ENCODE measurements at places on chromosomes 5 and 9. TPM values are rescaled to one million over a fixed set of nuclear protein-coding genes. Genes with fewer than 3 reads are reported as not detected.

GRCh38 chr5:5179079-5179478 is 38.9 kb downstream of the ADAMTS16 start:
- no peaks in the 10 kb centered on the region for H3K4me1 ChIP-seq
- no peak for DNase-seq
- H3K27me3 ChIP-seq, result no peaks in the 10 kb centered on the region
- H3K27ac ChIP-seq, result no peak overlapping the region
- no peak overlapping the region for H3K4me3 ChIP-seq

DNA sequence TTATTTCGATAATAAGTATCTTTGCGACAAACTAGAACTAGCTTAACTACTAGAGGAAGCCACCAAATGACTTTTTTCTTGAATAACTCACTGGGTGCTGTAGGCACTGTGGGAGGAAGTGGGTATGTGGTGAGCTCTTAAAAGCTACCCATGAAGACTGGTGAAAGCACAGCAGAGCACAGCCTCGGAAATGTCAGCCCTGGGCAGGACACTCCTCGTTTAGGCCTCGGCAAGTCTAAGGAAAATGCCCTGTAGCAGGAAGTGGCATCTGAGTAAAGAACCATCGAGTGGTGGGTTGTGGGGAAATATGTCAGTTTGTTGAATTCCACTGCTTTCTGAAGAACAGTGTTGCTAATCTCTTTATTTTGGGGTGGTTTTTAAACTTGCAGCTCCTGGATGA is 44.0 kb upstream of the NCS1 start:
- no peaks in the 10 kb centered on the region for H3K4me1 ChIP-seq
- no peaks in the 10 kb centered on the region for H3K27me3 ChIP-seq
- no peak for DNase-seq
- H3K27ac ChIP-seq, result peak overlapping the region; percentile 68

The DNAJC18 gene
- total RNA-seq, result 10.7 TPM

- H3K27me3 ChIP-seq, result peaks cover 1% of the 10 kb centered on the region
- no peak overlapping the region for H3K4me3 ChIP-seq
- H3K36me3 ChIP-seq, result no peaks in the 10 kb centered on the region
- no peak for DNase-seq
These were observed 6.4 kb downstream of the SOWAHA start for GRCh38 chr5:132819468-132819867.

The TEK gene
- total RNA-seq, result 7.5 TPM

DNA sequence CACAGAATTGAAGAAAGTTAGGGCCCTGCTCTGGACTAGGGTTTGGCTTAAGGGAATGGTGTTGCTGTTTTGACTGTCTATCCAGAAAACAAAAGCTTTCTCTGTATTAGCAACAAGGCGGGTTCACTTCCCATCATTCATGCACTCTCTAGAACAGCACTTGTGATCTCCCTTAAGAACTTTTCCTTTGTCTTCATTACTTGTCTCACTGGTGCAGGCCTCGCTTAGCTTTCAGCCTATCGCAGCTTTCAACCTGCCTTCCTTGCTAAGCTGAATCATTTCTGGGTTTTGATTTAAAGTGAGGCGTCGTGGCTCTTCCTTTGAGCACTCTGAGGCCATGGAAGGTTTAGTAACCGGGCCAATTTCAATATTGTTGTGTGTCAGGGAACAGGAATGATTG is 35.2 kb upstream of the LPCAT1 start:
- H3K27me3 ChIP-seq, result no peaks in the 10 kb centered on the region
- no peak for DNase-seq
- no peak overlapping the region for H3K4me3 ChIP-seq
- no peaks in the 10 kb centered on the region for H3K36me3 ChIP-seq
- no peak overlapping the region for H3K27ac ChIP-seq
- no peaks in the 10 kb centered on the region for H3K4me1 ChIP-seq

The SPINK9 gene
- not detected for total RNA-seq

DNA sequence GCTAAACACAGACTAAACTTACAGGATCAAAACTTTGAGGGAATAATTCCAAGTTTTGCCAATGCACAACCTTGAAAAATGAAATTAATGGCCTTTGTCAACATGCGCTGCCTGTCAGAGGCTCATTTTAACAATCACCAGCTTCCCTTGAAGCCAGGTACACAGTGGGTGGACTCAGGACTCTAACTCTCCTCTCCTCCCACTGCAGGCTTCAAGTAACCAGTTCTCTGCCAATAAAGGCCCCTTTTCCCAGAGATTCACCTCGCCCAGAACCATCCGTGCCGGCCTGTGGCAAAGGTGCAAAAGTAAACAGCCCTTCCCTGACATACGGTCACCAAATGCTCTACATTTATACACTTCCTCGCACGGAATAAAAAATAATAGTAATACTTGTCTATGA is 18.4 kb upstream of the FBP2 start:
- H3K4me3 ChIP-seq, result no peak overlapping the region
- no peaks in the 10 kb centered on the region for H3K36me3 ChIP-seq
- H3K4me1 ChIP-seq, result no peaks in the 10 kb centered on the region
- no peak for DNase-seq
- H3K27me3 ChIP-seq, result no peaks in the 10 kb centered on the region
- H3K27ac ChIP-seq, result no peak overlapping the region

GRCh38 chr9:89690334-89690912 is 85.6 kb downstream of the GADD45G start:
- no peaks in the 10 kb centered on the region for H3K27me3 ChIP-seq
- no peak overlapping the region for H3K27ac ChIP-seq
- H3K36me3 ChIP-seq, result no peaks in the 10 kb centered on the region
- no peak for DNase-seq
- H3K4me1 ChIP-seq, result peaks cover 2% of the 10 kb centered on the region

The OR1L8 gene
- not detected for total RNA-seq

DNA sequence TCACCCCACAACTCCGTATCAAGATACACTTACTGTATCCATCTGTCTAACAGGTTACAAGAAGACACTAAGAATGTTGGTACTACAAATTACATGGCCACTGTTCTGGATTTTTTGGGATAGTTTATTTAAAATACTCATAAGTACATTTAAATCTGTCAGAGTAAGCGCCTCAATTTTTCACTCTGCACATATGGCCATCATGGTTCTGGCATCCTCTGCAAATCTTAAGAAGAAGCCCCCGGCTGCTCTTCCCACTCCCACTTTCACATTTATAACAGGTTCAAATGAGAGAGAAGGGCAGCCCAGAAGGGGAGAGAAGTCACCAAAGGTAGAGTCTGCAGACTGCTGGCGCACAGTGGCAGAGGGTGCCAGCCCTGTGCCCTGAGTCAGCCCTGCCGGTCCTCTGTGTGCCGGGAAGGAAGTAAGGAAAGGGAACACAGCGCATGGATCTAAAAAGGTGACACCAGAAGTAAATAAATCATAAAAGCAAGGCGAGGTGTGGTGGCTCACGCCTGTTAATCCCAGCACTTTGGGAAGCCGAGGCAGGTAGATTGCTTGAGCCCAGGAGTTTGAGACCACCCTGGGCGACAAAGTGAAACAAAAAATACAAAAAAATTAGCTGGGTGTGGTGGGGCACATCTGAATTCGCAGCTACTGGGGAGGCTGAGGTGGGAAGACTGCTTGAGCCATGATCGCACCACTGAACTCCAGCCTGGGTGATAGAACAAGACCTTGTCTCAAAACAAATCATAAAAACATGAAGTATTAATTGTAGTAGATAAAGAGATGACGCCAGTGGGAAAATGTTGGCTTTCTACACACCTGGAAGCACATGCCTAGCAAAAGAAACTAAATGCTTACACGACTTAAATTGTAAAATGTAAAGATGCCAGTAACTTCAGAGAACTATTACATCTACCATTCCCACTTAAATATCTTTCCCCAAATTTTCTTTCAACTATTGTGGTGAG is 30.0 kb downstream of the RNF130 start:
- no peaks in the 10 kb centered on the region for H3K4me1 ChIP-seq
- DNase-seq, result no peak
- H3K27ac ChIP-seq, result no peak overlapping the region
- H3K27me3 ChIP-seq, result no peaks in the 10 kb centered on the region
- peaks cover 32% of the 10 kb centered on the region for H3K36me3 ChIP-seq

Data from psoas muscle (tissue), 8 donors.